ENCODE measurements at places on chromosomes 13 and 19.

GRCh38 chr19:11519138-11519537, 9.8 kb downstream of the ECSIT start:
- DNase-seq: no peak

DNA sequence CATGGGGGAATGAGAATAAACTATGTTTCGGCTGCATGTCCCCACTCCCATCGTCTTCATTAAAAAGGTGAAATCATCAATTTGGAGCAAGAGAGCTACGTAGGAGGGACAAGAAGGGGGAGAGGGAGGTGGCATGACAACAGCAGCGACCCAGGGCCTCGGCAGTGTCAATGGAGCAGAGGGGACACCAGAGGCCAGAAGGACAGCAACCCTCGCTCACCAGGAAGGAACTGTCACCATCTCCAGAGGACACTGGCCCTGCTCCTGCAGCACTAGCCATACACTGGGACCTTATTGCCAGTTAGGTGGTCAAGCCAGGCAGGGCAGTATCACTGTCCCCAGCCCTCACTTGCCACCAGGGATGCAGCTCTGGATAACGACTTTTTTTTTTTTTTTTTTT, 34.2 kb downstream of the NAXD start:
- no peak for DNase-seq

- no peak for DNase-seq
These were observed 127.9 kb upstream of the SOX1 start for GRCh38 chr13:111938741-111939665.

- DNase-seq: no peak
These were observed 133.0 kb downstream of the ATP11A start for GRCh38 chr13:112822851-112823250.

DNA sequence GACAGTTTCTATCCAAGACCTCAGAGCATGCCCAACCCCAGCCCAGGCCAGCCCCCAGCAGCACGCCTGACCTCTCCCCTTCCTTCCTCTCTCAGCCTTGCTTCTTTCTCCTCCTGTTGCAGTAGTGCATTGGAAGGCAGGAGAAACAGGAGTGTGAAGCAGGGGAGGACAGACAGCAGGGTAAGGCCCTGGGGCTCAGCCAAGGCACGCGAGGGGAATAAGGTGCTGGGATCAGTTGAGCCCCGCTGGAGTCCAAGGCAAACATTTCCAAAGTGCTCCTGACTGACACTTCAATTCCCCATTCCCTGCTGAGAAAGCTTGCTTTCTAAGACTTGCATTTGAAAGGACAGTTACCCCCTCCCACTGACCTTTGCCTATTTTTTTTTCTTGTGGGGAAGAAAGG, 73.1 kb upstream of the OLFM4 start:
- no peak for DNase-seq

DNA sequence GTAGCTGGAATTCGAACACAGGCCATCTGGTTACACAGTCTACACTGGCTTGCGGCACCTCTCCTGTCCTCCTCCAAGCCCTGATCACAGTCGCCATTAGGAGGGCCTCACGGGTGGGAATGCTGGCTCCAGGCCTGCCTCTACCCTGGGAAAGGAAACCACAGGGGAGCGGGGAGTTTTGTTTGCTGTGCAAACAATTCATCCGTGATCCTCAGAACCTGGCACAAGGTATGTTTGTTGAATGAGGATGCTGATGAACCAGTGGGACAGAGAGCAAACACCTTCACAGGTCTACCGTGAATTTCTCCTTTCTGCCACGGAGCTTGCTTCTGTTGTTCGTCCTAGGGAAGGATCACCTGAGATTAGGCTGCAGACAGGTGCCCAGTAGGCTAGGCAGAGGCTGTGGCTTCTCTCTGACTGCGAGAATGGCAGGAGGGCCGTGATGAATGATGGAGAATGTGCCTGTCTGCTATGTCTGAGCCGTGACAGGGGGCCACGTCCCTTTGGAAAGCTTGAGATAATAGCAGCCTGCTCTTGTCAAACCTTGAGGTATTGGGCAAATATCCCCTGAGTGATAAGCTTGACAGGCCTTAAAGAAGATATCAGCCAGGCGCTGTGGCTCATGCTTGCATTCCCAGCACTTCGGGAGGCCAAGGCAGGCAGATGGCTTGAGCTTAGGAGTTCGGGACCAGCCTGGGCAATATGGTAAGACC, 36.7 kb downstream of the PIN1 start:
- no peak for DNase-seq

GRCh38 chr13:64675255-64675892, 2554.8 kb downstream of the PCDH9 start:
- no peak for DNase-seq

- DNase-seq: peak; percentile 71
These were observed 77.8 kb downstream of the TUBGCP3 start for GRCh38 chr13:112510002-112510780.

DNA sequence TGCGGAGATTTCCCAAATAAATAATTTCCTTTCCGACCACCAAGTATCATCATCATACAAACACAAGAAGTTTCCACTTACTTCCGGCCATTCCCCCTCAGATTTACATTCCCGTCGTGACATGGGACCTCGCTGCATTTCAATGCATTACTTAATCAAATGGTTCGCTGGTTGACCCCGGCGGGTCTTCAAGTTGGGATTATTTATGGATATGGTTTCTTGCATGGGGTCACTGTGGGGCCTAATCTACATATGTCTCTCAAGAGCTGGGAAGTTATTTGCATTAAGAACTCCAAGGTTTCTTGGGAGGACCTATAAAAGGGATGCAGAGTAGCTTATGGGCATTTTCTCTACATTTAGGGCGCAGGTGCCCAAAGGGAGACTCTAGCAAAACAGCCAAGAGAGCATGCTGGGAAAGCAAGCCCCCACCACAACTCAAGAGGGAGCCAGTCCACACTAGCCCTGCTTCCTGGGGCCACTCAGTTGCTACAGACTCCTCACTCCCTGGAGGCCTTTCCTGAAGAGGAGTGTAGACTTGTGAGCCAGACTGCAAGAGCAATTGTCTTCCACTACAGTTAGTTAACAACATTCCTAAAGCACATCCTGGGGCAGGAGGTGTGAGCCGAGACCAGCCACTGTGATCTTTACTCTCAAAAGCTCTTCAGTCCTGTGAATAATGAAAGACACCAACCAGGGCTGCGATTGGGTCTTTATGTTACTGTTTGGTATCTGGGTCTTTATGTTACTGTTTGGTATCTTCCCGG, 125.3 kb downstream of the KATNAL1 start:
- no peak for DNase-seq

DNA sequence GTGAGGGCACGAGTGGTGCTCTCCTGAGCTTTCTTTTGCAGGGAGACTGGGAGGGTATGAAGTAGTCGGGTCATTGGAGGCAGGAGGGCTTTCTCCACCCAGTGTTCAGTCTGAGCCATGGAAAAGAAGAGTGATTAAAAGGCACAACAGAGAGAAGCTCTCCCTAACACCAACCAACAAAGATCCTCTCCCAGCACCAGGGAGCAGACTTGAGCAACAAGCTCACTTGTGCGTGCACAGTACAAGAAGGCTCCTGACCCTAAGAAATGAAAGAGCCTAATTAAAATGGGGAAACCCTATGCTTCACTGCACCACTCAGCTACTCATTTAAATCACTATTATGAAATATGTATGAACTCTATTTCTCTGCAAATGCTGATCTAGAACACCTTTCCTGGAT, 276.3 kb upstream of the SOX21 start:
- no peak for DNase-seq

DNA sequence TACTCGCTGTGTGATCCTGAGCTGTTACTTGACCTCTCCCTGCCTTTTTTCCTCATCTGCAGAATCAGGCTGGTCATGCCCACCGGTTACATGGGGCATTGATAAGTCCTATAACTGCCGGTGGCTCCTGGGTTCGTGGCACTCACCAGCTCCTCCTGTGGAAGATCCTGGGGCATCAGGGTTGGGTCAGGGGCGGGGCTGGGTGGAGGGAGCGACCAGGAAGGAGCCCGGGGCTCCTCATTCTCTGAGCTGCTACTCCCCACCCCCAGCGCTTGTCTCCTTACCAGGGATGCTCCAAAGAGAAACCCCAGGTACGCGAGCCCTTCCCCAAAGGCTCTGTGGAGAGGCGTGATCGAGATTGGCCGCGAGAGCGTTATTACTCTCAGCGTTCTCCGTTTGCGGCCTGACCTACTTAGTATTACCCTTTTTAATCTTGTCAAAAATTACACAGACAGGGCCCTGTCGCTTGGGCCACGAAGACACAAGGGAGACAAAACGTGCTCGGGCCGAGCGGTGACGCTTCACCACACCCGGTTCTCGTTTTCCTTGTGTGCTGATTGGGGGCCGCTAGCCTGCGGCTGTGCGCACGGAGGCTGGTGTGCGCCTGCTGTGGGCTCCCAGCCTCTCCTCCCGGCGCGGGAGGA, 10.7 kb downstream of the HDGFL2 start:
- DNase-seq: no peak

DNA sequence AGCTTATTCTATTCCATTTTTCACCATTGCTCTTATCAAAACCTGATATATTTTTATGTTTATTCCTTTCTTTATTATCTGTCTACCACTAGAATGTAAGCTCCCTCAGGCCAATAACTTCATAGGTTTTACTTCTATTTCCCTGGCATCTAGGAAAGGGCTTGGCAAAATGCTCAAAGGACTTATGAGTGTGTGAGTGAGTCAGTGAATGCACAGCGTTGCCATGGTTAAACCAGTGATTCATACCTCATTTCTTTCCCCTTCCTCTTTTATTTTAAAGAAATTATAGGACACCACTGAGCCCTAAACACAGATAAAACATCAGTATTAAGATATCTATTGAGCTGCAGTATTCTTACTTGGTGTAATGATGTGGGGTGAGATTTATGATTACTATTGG, 162.1 kb downstream of the GPC6 start:
- DNase-seq: peak; percentile 34

GRCh38 chr19:48752496-48753365, at the start of gene FUT1:
Gene FUT1, minus strand, starts transcription at chr19:48752641. Its CDS starts 1,360 bp downstream, at chr19:48751281.
- DNase-seq: no peak

DNA sequence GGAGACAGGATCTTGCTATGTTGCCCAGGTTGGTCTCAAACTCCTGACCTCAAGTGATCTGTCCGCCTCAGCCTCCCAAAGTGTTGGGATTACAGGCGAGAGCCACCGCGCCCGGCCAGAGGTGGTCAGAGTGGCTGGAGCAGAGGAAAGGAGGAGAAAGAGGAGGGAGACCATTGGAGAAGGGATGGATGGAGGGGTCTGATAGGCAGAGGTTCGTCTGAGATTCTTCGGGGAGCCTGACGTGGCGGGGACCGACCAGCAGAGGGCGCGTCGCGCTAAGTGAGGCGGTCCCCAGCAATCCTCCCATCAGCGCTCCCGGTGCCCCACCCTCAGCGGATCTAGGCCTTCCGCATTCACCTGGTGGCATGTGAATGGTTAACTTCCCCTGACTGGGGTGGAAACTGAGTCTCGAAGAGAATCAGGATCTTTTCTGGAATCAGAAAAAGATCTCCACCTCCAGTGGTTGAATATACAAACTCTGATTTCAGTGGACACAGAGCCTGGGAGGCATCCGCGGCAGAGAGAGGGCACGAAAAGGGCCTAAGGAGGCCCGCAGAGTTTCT, 8.8 kb downstream of the GTPBP3 start:
- DNase-seq: peak; percentile 16

DNA sequence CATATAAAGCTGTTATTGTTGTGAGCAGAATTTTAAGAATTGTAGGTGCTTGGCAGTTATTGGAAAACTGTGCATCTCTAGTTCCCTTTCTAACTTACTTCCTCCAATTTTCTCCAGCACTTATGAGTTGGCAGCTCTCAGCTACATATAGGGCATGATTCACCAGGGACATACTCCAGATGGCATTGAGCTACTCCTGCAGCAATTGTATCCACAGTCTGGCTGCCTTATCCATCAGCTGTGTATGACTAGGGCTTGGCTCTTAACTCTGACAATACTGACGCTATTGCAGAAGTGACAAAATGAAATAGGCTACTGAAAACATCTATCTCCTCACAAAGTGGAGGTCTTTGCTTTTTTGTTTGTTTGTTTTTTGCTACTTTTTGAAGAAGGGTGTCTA, 276.7 kb downstream of the POU4F1 start:
- no peak for DNase-seq

DNA sequence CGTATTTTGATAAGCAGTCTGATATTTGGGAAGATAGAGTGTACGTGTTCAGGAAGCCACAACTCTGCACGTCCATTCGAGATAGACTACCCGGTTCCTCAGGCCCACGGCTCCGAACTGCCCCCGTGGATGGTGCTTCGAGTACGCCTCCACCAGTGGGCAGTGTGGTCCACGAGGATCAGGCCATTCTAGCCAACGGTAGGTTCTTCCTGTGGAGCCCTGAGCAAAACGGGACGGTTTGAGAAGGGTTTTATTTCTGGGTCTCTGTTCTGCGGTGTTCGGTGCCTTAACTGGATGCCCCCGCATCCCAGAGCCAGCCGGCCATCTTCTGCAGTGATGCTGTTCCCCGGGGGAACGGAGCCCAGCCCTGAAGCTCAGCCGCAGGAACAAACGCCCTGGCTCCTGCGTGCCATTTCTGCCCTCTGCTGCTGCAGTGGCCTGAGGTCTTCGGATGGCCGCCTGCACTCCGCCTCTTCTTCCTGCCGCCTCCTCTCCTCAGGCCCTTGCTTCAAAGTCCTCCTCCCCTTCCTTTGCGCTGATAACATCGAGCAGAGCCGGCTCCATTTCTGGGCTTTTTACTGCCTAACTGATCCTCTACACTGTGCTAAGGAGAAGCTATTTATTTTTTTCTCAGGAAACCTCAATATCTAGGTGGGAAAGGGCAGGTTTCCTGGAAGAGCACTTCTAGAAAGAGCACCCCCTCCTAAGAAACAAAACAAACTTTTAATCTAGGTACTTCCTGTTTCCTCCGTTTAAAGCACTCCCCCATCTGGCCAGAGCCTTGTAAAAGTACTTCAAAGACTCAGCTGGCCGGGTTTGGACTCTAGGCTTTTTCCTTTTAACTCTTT, 36.2 kb upstream of the SLC46A3 start:
- peak; percentile 21 for DNase-seq

- DNase-seq: no peak
These were observed 2.4 kb downstream of the DZIP1 start for GRCh38 chr13:95642028-95642621.

- DNase-seq: peak; percentile 29
These were observed 8.1 kb upstream of the FXYD3 start for GRCh38 chr19:35107545-35107944.

DNA sequence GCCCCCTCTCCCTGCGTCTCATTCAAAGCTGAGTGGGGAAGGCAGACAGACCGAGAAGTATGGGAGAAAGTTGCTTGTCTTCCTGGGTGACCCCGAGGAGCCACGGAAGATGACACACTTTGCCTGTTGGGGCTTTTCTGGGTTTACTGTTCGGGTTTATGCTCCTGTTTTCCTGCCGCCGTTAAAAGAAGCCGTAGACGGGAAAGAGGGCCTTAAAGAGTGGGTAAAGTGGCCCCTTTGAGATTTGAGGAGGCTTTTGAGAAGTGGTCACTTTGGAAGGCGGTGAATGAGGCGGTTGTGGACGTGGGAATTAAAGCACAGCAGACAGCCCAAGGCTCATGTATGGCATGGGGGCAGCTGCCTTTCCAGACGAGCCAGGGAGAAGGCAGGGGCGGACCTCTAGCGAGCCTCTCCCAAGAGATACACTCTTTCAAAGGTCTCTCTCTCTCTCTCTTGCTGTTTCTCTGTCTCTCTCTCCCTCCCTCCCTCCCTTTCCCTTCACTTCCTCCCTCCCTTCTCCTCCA, 493 bp upstream of the LHFPL6 start:
- no peak for DNase-seq

- DNase-seq: no peak
These were observed 622.6 kb upstream of the PCDH20 start for GRCh38 chr13:62038214-62038613.

Measured in renal cortical epithelial cell (primary cell).